Anterior cingulate cortex (tissue), 58 donors: ENCODE measurements at places on chromosomes 16 and 17.

- DNase-seq, result no peak
Measured at GRCh38 chr16:81696166-81696960, 82.7 kb upstream of the PLCG2 start.

DNA sequence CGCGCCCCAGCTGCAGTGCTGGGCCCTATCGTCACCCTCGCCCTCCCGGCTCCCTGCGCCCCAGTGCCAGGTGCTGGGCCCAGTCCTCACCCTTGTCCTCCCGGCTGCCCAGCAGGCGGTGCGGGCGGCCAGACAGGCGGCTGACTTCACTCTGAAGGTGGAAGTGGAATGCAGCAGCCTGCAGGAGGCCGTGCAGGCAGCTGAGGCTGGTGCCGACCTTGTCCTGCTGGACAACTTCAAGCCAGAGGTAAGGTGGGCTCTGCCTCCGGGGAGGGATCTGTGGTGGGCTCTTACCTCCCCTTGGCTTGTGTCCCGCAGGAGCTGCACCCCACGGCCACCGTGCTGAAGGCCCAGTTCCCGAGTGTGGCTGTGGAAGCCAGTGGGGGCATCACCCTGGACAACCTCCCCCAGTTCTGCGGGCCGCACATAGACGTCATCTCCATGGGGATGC lies 17.9 kb downstream of the QPRT start:
- DNase-seq, result no peak

DNA sequence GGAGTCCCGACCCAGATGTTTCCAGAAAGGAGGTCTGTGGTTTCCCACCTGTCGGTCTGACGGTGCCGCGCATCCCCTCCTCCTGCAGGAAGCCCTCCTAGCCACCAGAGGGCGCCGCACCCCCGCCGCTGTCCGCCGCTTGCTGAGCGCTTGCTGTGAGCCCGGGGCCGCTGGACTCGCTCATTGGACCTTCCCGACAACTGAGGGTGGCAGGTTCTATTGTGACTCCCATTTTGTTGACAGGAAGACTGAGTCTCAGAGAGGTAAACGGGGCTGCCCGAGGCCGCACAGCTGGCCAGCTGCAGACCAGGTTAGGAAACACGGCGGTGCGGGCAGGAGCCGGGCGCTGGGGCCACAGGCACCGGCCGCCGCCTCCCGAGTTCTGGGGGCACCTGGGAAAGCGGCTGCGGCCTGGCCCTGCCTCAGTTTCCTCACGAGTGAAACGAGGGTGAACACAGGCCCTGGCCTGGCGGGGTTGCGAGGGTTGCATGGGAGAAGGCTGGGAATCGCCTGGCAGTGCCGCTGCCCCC lies 191.1 kb upstream of the CIBAR2 start:
- no peak for DNase-seq

DNA sequence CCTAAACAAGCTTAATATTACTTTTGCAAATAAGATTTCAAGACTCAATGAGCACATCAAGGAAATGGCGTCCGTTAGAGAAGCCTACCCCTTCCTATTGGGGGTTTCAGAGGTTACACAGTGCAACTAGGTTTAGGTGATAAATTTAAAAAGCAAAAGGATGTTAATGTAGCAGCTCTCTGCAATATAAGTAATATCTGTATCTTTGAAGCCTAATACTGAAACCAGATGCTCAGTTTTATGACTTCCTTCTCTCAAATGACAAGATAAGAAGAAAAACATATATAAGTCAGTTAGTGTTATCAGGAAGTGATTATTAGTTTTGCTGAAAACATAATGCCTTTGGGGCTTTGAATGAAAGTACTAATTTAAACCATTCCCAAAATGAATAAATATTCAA lies 54.3 kb upstream of the MED13 start:
- no peak for DNase-seq

GRCh38 chr17:7676533-7676932 lies 10.8 kb downstream of the TP53 start:
- DNase-seq, result no peak

- DNase-seq, result no peak
Measured at GRCh38 chr17:49582055-49582722, 6.5 kb downstream of the NXPH3 start.

- DNase-seq, result no peak
Measured at GRCh38 chr17:19238167-19238505, 970 bp downstream of the EPN2 start.

GRCh38 chr16:57245472-57246113 lies 534 bp downstream of the ARL2BP start:
- no peak for DNase-seq

- no peak for DNase-seq
Measured at GRCh38 chr17:28247671-28248555, 71.1 kb upstream of the TMEM97 start.

- DNase-seq, result peak; percentile 53
Measured at GRCh38 chr16:711548-712320, 3.2 kb upstream of the METRN start.

DNA sequence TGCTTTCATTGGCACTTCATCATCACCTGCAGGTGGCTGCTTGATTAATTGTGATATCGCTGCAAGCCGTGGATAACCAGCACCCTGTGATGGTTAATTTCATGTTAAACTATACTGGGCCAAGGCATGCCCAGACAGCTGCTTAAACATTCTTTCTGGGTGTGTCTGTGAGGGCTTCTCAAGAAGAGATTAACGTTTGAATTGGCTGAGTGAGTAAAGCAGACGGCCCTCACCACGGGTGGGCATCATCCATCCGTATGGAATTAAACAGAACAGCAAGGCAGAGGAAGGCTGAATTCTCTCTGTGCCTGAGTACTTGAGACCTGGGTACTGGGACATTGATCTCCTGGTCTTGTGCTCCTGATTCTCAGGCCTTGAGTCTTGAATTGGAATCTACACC lies 7.1 kb upstream of the ZNF213 start:
- DNase-seq, result no peak

GRCh38 chr17:76236603-76237002 lies 3.7 kb downstream of the RNF157 start:
- no peak for DNase-seq

DNA sequence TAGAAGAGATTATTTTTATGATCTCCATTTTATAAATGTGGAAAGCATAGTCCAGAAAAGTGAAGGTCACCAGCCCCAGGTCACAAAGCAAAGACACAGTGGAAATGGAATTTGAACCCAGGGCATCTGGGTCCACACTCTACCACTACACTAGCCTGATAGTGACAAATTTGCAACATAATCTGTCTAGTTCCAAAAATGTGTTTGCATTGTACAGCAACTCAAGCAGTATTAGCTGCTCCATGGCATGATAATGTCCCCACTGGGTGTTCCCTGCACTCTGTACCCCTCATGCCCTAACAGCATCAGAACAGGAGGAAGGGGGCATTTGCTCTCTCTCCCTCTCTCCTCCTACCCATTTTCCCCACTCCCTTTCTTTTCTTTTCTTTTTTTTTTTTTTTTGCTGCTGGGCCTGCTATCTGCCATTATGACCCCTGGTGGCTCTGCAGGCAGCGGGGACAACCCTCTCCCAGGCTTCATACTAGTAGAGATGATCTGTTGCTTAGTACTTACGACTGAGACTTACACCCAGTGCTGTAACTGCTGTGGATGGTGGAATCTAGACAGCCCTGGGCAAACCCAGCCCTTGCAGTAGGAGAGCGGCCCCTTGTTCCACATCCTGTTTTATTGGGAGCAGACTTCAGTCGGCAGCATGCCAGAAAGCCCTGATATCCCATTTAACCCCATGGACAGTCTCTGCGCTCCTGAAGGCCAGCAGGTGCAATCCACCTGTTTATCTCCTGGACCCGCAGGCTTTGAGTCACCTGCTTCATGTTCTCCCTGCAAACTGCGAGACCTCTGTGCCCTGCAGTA lies 306.3 kb downstream of the SOX9 start:
- no peak for DNase-seq

- no peak for DNase-seq
Measured at GRCh38 chr16:49183911-49184310, 97.7 kb downstream of the CBLN1 start.

DNA sequence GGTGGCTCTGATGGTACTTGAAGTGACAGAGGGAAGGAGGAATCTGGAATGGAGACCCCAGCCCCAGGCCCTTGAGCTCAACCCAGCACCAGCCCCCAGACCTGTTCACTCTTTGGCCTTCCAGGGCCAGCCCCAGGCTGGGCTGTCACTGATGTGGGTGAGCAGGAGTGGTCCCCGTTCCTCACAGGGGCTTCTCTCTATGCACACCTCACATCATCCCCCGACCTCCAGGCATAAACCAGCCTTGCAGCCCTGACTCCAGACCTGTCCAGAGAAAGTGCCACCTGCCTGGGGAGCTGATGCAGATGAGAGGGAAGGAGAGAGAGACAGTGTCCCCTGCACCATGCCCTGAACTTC lies 182.6 kb upstream of the SDK2 start:
- DNase-seq, result no peak

DNA sequence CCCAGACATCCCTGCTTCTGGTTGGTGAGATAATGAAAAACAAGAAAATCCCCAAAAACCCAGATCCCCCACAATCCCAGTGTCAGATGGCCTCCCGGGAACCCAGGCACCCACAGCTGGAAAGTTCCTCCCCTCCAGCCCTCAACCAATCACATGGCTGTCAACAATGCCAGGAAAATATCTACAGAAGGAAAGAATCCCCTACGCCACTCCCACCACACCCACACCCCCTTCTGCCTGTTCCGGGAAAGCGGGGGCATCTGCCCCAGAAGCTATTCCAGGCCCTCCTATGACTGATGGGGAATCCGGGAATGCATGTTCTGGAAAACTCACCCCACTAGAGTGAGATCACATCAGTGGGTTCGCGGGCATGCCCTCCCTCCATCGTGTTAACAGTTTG lies 1.8 kb downstream of the TMEM95 start:
- no peak for DNase-seq

DNA sequence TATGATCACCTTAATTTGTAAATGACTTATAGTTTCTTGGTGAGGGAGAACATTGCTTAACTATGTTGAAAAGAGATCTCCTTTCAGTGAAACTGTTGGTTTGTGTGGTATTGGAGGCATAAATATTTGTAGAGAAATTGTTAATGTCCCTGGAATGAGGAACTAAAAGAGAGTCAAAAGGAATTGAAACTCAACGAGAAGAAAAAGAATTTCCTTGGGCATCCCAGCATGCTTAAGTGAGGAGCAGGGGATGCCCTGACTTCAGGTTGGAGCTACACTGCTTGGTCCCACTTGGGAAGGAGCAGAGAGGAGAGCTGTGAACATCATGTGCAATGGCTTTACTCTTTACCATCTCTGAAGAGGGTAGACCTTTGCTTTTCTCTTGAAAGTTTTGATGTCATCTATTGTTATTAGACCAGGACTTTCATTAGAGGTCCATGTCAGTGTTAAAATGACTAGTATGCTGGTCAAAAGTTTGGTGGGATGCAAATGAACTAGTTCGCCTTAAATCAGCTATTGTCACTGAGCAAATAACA lies 21.7 kb downstream of the KRT23 start:
- no peak for DNase-seq

DNA sequence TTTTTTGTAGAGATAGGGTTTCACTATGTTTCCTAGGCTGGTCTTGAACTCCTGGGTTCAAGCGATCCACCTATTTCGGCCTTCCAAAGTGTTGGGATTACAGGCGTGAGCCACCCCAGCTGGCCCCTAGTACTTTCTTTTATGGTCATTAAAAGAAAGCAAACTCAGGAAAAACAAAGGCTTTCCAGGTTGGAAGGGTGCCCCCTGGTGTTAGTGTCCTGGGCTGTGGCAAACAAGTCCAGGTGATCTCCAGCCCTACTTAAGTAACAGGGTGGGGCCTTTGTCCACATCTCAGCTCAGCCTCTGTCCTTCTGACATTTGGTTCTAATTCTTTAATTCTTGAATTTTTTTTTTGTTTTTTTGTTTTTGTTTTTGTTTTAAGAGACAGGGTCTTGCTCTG lies 6.9 kb downstream of the IGFBP4 start:
- no peak for DNase-seq

DNA sequence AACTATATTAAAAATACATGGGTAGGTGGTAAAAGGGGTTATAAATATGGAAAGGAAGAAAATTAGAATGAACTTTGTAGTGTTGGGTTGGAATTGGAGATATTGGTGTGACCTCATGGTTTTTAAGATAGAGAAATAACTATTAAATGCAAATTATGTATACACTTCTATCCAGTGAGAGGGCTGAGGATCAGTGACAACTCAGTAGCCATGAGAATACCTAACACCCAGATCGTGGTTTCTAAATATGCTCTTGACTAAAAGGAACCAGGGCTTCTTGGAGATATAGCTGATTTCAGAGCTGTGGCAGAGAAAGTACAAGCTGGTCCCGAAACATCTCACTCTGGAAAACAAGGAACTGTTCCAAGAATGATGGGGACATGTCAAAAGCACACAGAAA lies 44.4 kb downstream of the SLC6A4 start:
- DNase-seq, result no peak

DNA sequence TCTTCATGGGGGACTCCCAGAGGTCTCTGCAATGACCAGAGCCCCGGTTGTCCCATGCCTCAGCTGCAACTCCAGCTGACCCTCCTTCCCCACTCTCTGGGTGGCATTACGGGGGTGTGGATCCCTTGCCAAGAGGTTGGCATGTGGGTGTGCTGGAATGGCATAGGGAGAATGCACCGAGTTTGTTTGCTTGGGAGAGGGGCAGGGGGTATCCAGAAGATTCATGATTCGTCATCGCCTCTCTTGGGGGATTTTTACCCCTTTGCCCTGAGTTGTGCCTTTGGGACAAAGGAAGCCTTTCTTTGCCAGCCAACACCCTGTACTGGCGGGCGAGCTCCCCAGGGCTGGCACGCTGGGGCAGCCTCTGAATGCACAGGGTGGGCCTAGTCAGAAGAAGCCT lies 6.5 kb downstream of the ERBB2 start:
- DNase-seq, result no peak

DNA sequence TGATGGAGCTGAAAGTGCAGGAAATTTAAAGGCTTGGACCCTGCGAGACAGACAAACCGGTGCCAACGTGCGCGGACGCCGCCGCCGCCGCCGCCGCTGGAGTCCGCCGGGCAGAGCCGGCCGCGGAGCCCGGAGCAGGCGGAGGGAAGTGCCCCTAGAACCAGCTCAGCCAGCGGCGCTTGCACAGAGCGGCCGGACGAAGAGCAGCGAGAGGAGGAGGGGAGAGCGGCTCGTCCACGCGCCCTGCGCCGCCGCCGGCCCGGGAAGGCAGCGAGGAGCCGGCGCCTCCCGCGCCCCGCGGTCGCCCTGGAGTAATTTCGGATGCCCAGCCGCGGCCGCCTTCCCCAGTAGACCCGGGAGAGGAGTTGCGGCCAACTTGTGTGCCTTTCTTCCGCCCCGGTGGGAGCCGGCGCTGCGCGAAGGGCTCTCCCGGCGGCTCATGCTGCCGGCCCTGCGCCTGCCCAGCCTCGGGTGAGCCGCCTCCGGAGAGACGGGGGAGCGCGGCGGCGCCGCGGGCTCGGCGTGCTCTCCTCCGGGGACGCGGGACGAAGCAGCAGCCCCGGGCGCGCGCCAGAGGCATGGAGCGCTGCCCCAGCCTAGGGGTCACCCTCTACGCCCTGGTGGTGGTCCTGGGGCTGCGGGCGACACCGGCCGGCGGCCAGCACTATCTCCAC lies at the start of gene NOG:
NOG (plus strand) TSS at position 54 of the 674 bp plus-strand sequence; CDS start at position 579, 525 bp downstream.
- DNase-seq, result peak; percentile 69

- peak; percentile 1 for DNase-seq
Measured at GRCh38 chr17:11140501-11140900, 100.5 kb upstream of the SHISA6 start.
